CD14-positive monocyte (primary cell): ENCODE measurements at places on chromosomes 16 and 17.

GRCh38 chr17:70613681-70614080 lies 444.3 kb downstream of the KCNJ2 start:
- no peak for DNase-seq

DNA sequence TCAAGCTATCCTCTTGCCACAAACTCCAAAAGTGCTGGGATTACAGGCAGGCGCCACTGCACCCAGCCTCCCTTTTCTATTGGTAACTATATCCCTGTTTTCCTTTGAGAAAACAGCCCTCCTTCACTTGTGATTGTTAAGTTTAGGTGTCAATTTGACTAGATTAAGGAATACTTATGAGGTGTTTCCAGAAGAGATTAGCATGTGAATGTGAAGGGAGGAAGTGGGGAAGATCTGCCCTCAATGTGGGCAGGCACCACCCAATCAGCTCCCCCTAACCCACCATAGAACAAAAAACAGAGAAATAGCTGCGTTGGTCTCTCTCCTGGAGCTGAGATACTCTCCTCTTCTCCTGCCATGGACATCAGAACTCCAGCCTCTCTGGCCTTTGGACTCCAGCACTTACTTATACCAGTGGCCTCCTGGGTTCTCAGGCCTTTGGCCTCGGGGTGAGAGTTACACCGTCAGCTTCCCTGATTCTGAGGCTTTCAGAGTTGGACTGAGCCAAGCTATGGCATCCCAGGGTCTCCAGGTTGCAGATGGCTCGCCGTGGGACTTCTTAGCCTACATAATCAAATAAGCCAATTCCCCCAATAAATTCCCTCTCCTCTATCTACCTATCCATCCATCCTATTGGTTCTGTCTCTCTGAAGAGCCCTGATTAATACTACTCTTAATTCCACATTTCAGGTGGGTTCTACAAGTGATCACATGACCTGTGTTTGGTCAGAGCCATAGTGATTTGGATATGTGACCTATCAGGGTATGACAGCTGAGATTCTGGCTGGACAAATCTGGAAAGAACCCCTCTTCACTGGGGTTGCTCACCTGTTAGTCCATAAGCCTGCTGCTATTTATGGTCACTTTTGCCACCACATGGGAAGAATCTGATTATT lies 12.0 kb upstream of the STAT3 start:
- DNase-seq, result no peak

DNA sequence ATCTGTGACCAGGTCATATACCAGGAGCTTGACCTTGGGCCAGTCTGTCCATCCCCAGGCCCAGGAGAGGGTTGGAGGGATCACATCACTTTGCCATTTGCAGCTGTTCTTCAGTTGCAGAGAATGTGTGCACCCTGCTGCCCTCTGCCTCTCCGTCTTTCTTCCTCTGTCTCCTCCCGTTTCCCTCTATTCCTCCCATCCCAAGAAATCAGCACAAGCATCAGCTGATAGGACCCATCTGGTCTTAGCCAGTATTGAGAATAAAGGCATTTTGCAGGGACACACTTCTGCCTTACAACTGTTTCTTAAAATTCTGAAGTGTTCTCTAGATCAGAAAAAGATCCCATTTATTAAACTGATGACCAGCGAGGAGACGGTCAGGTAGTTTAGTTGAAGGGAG lies 368.7 kb downstream of the CPPED1 start:
- no peak for DNase-seq

GRCh38 chr16:48540222-48540900 lies 69.6 kb downstream of the N4BP1 start:
- no peak for DNase-seq

GRCh38 chr17:40730970-40731369 lies 24.2 kb downstream of the KRT25 start:
- DNase-seq, result no peak

DNA sequence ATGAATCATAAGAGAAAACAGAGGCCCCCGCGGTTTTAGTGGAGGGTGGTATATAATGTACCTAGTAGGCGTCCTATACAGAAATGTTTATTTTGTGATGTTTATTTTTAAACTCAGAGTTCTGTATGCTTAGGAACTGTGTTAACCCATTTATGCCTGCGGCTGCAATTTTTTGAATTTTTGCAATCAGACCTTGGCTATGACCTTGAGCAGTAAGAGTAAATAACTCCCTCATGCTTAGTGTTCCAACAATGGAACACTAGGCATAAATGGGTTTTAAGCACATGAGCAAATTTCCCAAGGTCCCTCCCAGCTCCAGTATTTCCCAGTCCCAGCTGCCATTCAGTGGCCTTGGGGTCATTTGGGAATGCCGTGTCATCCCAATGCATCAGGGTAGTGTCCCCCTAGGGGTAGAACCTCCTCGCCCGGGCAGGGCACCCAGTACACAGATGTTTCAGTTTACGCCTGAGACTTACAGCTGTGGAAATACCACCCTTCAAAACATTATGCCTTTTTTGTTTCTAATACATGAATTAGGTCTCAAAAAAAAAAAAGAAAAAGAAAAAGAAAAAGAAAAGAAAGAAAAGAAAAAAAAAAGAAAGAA lies 605.8 kb upstream of the CDH11 start:
- no peak for DNase-seq

GRCh38 chr17:56777859-56778258 lies 55.9 kb downstream of the C17orf67 start:
- peak; percentile 71 for DNase-seq

DNA sequence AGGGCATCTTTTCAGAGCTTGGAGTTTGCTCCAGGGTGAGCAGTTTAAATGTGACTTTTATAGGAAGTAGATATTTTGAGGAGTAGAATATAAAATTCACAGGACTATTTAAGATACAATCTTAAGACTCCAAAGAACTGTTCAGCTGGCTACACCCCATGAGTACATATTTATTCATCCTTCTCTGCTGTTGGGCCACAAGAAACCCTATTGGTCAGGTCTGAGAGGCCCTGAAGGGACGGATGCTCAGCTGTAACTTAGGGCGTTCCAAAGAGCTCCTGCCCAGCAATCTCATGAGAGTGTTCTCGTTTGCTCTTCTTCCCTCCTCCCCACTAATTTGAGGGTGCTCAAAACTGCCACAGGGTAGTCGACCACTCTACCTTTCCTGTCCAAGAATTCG lies 7.3 kb downstream of the ST6GALNAC2 start:
- no peak for DNase-seq

- no peak for DNase-seq
Measured at GRCh38 chr16:66007717-66008116, 358.8 kb upstream of the CDH5 start.

GRCh38 chr17:68576811-68577496 lies 24.2 kb downstream of the FAM20A start:
- DNase-seq, result no peak

DNA sequence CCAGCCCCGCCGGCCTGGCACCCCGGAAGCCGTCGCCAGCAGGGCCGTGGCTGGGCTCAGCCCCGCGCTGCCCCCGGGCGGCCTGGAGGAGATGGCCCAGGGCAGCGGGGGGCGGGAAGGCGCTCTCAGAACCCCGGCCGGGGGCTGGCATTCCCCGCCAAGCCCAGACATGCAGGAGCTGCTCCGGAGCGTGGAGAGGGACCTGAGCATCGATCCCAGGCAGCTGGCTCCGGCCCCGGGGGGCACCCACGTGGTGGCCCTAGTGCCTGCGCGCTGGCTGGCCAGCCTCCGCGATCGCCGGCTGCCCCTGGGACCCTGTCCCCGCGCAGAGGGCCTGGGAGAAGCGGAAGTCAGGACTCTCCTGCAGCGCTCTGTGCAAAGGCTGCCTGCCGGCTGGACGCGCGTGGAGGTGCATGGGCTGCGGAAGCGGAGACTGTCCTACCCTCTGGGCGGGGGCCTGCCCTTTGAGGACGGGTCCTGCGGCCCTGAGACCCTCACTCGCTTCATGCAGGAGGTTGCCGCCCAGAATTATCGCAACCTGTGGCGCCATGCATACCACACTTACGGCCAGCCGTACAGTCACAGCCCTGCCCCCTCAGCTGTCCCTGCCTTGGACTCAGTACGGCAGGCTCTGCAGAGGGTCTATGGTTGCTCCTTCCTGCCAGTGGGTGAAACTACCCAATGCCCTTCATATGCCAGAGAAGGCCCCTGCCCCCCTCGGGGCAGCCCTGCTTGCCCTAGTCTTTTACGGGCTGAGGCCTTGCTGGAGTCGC lies 551 bp downstream of the WDR81 start:
- DNase-seq, result peak; percentile 31

DNA sequence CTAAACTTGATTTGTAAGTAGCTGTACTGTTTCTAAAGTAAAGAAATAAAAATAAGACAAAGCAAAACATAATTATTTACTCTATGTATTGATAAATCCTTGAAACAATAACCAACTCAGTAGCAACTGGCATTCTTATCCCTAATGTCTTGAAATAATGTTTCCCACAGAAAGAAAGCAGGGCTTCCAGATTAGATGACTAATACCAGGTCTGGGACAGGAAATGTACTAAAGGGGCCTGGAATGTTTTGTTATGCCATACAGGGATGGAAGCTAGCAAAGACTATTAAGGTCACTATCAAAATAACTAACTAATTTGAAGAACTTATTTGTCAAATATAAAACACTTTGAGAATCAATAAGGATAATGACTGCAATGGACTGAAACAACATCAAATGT lies 82.1 kb downstream of the CFDP1 start:
- DNase-seq, result no peak

GRCh38 chr17:3827124-3827773 lies 18.8 kb downstream of the NCBP3 start:
- peak; percentile 54 for DNase-seq

GRCh38 chr17:61470530-61471136 lies 18.4 kb downstream of the TBX4 start:
- DNase-seq, result no peak

- DNase-seq, result no peak
Measured at GRCh38 chr16:67499106-67499505, 15.8 kb upstream of the AGRP start.

DNA sequence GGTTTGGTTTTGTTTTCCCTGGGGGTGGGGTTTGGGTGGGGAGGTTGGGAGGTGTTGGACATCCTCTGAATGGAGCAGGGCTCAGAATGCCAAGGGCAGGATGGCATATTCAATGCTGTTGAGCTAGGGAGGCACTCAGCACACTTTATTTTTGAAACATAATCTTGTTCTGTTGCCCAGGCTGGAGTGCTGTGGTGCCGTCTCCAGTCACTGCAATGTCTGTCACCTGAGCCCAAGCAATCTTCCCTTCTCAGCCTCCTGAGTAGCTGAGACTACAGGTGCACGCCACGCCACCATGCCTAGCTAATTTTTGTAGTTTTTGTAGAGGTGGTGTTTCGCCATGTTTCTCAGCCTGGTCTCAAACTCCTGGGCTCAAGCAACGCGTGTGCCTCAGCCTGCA lies 186.1 kb downstream of the RPTOR start:
- DNase-seq, result no peak

DNA sequence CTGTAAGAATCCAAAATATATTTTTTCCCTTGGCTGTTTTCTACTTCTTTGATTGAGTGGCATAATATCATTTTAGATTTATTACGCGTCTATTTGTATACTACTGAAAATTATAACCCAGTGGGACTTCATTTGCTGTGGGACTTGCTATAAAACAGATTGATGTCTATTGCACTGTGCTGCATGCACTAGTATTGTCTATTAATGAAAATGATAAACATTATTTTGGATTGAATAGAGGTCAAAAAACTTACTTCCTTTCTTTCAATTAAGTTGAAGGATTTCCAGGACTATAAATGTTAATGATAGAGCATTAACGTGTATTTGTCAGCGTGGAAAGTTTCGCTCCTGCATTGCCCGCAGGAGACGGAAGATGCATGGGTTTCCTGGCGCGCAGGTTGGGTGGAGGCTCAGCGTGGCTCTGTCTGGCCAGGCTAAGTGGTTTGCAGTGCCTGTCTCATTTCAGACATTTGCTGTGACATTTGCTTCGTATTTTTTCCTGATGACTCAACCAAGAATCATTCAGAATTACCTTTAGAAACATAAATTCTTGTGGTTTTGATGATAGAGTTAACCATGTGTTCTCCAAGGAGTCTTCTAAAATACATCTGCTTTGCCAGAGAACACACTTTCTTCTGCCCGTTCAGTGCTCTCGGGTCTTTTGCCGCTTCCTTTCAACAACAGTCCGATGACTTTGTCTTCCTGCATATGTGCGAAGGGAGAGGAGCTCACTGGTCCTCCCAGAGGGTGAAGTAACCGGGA lies 216.7 kb downstream of the RPTOR start:
- no peak for DNase-seq

- DNase-seq, result no peak
Measured at GRCh38 chr16:13883881-13884280, 36.1 kb upstream of the ERCC4 start.

- DNase-seq, result no peak
Measured at GRCh38 chr17:46763416-46763815, 55.1 kb downstream of the WNT3 start.
